ENCODE measurements at places on chromosomes 5 and 9.

GRCh38 chr5:14204785-14205321 lies 61.7 kb downstream of the TRIO start:
- no peak for DNase-seq

DNA sequence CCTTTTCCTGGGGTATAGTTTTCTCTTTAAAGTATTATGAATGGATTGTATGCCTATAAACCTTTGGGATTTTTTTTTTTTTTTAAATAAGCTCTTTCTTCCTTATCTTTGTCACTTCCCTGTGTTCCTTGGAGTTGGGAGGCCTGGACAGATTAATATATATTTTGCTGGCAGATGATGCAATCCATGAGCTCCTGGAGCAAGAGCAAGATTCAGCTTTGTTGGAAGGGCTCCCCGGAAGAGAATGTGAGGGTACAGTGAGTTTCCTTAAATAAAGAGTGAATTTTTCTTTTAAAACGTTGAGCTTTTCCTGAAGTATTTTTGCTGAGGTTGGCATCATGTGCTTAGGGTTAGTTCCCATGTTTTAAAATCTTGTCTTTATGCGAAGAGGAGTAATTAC lies 98.7 kb upstream of the SLC28A3 start:
- DNase-seq = no peak

DNA sequence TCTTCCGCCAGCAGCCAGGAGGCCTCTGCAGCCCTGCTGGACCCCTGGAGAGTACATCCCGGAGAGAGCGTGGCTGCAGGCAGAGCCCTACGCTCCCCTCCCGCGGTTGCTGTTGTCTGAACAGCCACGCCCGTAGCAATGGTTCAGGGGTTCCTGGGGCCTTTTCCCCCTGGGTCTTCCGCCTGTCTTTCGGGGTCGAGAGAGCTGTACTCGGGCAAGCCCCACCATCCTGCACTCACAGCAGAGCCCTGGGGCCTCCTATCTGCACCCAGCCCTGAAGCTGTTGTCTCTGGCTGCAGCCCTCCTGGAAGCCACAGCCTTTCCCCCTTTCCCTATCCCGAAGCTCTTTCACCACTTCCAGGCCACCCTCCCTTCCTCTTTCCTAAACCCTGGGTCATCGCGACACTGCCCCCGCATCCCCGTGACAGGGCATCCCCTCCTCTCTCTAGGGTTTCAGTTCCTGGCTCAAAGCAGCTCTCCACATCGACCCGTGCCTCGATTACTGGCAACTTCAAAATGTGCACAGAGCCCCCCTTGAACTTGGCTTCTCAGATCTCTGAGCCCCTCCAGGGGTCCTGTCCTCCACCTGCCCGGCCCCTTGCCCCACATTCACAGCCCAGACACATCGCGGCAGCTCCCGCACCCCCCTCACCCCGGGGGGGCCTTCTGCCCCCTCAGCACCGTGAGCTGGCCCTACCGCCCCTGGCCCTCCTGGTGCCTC lies 43.9 kb upstream of the CEP72 start:
- no peak for DNase-seq

- DNase-seq = no peak
Observed at GRCh38 chr9:21605489-21605931, 123.4 kb upstream of the IFNE start.

DNA sequence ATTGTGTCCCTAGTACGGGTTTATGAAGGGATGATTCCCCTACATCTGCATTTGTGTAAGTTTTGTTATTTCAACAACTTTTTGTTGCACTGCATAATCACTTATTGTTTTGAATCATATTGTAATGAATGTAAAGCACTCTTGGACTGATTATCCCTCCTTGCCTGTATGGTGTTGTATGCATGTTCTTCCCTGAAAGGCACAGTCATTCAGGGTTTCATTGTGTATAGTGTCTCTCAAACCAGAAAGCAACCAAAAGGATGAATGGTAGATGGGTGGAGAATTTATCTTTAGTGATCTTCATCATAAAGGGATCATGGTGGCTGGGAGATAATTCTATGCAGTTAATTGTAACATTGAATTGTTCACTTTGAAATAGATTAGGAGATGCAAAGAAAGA lies 247.3 kb downstream of the BRINP1 start:
- DNase-seq = no peak

DNA sequence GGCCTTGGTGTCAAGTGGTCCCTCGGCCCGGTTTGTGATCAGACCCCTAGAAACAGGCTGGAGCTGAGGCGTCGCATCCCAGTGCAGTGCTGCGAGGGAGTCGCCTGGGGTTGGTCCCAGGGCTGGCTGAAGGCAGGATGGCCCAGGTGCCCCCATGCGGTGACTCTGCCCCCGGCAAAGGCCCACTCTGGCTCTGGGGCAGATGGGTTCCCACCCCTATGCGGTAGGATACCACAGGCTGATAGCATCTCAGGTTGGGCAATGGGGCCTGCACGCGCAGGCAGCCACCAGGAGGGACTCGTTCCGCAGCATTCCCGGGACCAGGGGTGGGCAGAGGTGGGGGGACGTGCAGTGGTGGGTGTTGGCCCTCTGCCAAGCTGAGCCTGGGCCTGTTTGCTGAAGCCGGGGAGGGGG lies 86.0 kb downstream of the RXRA start:
- no peak for DNase-seq

Measured in activated CD4-positive, CD25-positive, alpha-beta regulatory T cell (primary cell).